ENCODE measurements at places on chromosomes 3 and 15.

DNA sequence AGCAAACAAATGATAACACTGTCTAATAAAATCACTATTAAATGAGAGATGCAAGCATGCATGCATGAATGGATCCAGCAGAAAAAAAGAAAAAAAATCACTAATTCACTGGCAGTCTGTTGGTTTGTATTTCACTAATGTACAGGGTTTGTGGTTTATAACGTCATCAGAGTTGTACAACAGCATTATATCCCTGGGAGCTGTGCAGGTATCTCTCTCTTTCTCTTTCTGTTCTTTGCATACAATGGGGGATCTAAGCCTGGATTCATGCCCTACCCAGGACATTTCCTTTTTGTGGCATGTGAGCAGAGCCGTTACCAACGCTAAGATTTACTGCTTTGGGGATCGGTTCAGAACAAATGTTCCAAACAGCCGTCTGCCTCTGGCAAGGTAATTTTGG, 229.5 kb downstream of the SOX2 start:
- no peak for DNase-seq
- H3K4me1 ChIP-seq = no peaks in the 10 kb centered on the region
- no peak overlapping the region for H3K4me3 ChIP-seq

GRCh38 chr15:88166082-88166993, 90.2 kb downstream of the NTRK3 start:
- peaks cover 6% of the 10 kb centered on the region for H3K27me3 ChIP-seq
- no peaks in the 10 kb centered on the region for H3K4me1 ChIP-seq
- DNase-seq = no peak
- no peak overlapping the region for H3K27ac ChIP-seq

- H3K27me3 ChIP-seq = no peaks in the 10 kb centered on the region
- H3K27ac ChIP-seq = no peak overlapping the region
- H3K36me3 ChIP-seq = no peaks in the 10 kb centered on the region
- no peak overlapping the region for H3K4me3 ChIP-seq
These were observed 299.3 kb upstream of the PDZRN3 start for GRCh38 chr3:73924048-73924447.

DNA sequence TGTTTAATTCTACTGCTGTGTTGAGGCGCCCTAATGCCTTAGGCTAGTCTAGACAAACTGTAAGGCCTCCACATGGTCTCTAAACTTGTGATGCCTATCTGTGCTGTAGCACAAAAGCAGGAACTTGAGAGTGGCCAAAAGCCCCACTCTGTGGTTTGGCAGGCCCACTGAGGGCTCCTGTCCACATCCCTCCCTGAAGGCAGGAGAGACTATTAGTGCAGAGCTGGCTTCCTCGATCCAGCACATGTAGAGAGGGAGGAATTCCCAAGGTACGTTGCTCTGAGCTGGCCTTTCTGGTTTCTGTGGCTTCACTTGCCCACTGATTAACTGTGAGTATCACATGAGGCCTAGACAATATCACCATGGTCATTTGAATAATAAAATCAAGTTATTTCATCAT, 90.6 kb downstream of the POLR2M start:
- no peak overlapping the region for H3K27ac ChIP-seq
- no peak for DNase-seq
- H3K4me3 ChIP-seq = no peak overlapping the region
- no peaks in the 10 kb centered on the region for H3K4me1 ChIP-seq

- H3K4me3 ChIP-seq = no peak overlapping the region
- H3K27ac ChIP-seq = peak overlapping the region; percentile 96
- H3K27me3 ChIP-seq = no peaks in the 10 kb centered on the region
- peaks cover 80% of the 10 kb centered on the region for H3K4me1 ChIP-seq
- peaks cover 74% of the 10 kb centered on the region for H3K36me3 ChIP-seq
These were observed 19.3 kb downstream of the RAB27A start for GRCh38 chr15:55270291-55270690.
